ENCODE measurements at places on chromosomes 16 and 17.
A peak's percentile ranks its signal among the peaks of the same experiment; 100 is the strongest.

GRCh38 chr17:56976941-56977608 lies 856 bp upstream of the SCPEP1 start:
- DNase-seq, result no peak

DNA sequence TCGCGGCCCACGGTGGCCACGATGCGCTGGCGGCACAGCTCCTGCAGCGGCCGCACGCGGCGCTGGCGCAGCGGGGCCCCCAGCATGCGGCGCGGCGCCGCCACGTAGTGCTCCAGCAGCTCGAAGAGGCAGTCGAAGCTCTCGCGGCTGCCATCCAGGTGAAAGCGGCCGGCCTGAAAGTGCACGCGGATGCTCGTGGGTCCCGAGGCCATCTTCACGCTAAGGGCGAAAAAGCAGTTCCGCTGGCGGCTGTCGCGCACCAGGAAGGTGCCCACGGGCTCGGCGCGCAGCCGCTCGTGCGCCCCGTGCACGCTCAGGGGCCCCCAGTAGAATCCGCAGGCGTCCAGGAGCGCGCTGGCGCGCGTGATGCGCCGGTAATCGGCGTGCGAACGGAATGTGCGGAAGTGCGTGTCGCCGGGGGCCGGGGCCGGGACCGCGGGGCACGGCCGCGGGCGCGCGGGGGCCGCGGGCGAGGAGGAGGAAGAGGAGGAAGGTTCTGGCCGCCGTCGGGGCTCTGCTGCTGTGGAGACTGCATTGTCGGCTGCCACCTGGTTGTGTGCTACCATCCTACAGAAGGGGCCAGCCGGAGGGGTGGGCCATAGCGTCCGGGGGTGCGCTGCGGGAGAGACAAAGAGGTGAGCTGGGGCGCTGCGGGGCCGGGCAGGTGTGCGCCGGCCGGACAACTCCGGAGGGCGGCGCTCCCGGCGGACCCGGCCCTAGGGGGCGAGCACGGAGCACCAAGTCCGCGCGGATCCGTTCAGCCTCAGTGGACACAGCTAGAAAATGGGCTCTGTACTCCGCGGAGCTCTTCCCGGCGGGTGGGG lies 879 bp downstream of the SOCS1 start:
- peak; percentile 34 for DNase-seq

- no peak for DNase-seq
These were observed 96.2 kb downstream of the RAP1GAP2 start for GRCh38 chr17:2892305-2892971.

DNA sequence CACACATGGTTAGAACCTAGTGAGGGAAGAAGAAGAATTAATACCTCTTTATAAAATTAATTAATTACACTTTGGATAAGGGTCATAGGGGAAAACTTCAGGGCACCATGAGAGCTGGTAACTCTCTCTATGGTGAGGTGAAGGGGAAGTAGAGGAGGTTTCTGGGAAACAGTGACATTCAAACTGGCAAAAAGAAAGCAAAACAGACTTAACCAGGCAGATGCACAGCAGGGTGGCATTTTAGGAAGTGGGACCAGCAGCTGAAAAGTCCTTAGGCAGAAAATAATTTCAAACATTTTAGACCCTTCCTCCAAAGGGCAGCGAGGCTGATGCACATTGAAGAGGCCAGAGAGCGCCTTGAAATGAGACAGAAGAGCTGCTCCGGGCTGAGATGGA lies 157.8 kb downstream of the CDH13 start:
- no peak for DNase-seq

GRCh38 chr17:71380936-71381335 lies 739.9 kb upstream of the SOX9 start:
- DNase-seq, result no peak

DNA sequence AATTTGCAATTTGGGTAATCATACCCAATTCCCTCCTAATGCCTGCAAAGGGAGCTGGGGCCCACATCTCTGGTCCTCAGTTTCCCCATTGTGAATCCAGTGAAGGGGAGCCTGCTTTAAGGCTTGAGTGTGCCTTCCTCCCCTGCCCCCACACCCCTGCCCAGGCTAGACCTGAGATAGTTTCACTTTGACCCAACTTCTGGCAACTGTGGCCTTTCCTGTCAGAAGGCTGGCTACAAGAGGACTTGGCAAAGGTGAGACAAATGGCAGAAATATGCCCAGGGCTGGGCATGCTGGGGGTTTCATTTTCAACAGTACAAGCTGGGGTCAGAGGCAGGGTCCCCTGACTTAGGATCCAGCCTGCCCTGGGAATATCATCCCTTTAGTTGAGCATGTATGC lies 10.0 kb downstream of the SOCS1 start:
- no peak for DNase-seq

- DNase-seq, result peak; percentile 85
These were observed 8.5 kb downstream of the CHTF8 start for GRCh38 chr16:69123910-69124309.

GRCh38 chr16:22220069-22220440 lies 14.0 kb downstream of the EEF2K start:
- DNase-seq, result no peak
